ENCODE measurements at places on chromosomes 2 and 18.

- DNase-seq = no peak
These were observed 896 bp upstream of the AFF3 start for GRCh38 chr2:100143286-100143685.

DNA sequence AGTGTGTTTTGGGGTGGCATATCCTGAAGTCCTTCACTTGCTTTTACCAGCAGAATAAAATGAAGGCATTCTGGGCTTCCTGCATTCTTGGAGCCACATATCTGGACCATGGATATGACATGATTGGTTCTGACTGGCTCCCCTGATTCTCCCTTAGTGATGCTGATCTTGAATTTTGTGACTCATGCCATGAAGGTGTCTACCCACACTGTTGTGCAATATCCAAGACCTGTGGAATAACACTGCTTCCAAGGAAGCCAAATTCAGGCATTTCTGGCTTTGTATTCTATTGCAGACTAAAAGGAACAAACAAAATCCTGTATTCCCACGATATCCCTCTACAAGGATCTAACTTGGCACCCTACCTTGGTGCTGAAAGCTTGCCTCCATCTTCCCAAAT, 125.8 kb downstream of the LYPD6B start:
- no peak for DNase-seq

DNA sequence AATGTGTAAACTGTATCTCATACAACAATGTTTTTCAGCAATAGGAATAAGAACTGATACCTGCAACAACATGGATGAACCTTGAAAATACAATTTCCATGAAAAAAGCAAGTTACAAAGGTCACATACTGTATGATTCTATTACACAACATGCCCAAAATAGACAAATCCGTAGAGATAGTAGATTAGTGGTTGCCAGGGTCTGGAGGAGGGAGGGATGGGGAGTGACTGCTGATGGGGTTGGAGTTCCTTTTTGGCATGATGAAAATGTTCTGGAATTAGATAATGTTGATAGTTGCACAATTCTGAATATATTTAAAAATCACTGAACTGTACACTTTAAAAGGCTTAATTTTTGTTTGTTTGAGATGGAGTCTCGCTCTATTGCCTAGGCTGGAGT, 33.8 kb downstream of the UBXN4 start:
- no peak for DNase-seq

- no peak for DNase-seq
These were observed 26.3 kb upstream of the TMEM182 start for GRCh38 chr2:102735416-102736109.
